Stimulated activated CD4-positive, alpha-beta T cell treated with anti-CD3 and anti-CD28 coated beads, TNF-alpha, amount 100 ng/mL, for 24 hours (primary cell): ENCODE measurements at places on chromosomes 13 and 19.

GRCh38 chr13:20116213-20116612, 44.6 kb downstream of the GJA3 start:
- no peak for DNase-seq

DNA sequence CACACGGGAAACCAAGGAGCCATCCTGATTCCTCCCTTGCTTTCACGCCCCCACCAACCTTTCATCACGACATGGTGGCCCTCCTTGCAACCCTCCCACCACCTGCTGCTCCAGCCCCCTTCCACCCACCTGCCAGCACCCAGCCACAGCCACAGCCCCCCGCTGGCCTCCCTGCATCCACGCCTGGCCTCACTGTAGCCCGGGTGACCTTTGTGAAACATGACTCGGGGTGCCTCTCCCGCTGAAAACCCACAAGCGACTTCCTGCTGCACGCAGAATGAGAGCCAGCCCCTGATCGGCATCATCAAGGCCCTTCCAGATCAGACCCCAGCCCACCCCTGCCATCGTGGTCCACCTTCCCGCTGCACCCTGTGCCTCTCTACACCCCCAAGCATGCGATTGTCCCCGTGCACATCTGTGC, 14.9 kb downstream of the POP4 start:
- DNase-seq, result no peak

DNA sequence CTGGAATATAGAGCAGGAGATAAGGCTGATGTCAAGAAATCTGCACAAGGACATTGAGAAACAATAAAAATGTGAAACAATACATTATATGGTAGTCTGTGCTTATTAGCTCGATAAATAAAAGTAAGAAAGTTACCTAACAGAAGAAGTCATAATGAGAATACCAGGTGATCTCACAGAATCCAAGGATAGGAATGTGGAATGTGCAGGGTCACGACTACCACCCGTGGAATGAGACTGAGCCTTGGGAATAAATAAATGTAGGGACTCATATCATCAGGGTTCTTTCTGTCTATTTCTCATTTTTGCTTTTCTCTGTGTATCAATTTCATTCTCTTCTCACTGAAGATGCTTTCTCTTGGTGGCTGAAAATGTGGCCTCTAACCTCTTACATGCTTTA, 26.0 kb upstream of the KBTBD7 start:
- DNase-seq, result no peak

GRCh38 chr19:10214784-10215183, 16.3 kb downstream of the S1PR2 start:
- no peak for DNase-seq

GRCh38 chr13:71712988-71713653, 153.9 kb downstream of the DACH1 start:
- DNase-seq, result no peak

- no peak for DNase-seq
Observed at GRCh38 chr19:36564391-36564790, 8.7 kb downstream of the ZNF529 start.

- no peak for DNase-seq
Observed at GRCh38 chr13:112172641-112173251, 105.8 kb downstream of the SOX1 start.

GRCh38 chr13:103218253-103218652, 152.0 kb upstream of the SLC10A2 start:
- no peak for DNase-seq

- no peak for DNase-seq
Observed at GRCh38 chr13:99962242-99962641, 9.3 kb downstream of the ZIC5 start.

DNA sequence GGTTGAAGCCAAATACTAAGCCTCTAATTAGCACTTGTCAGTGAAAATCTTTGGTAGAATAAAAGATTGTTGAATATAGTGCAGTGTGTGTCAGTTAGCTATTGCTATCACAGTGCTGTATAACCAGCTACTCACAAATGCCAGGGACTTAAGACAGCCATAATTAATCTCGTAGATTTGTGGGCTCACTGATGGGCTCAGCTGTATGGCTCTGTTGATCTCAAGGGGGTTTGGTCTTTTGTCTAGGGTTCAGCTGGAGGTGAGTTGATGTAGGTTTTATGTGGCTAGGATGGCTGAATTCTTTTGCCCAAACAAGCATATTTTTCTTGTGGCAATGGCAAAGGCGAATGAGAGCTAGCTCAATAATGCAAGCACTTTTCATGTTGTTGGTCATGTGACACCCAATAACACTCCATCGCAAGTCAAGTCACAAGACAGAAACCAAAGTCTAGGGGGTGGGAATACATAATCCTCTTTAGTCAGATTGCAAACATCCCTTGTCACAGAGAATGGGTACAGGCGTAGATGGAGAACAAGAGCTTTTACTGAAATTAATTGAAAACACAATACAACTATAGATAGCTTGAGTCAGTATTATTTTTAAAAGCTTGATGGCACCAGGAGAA, 121.7 kb upstream of the EDNRB start:
- no peak for DNase-seq

GRCh38 chr19:3671680-3672574, 28.3 kb downstream of the PIP5K1C start:
- DNase-seq, result no peak
